ENCODE measurements at places on chromosomes 13 and 19.

- no peak for DNase-seq
Observed at GRCh38 chr19:19115954-19116353, 22.3 kb downstream of the TMEM161A start.

GRCh38 chr13:73079359-73079758 is 20.6 kb downstream of the KLF5 start:
- DNase-seq = no peak

- DNase-seq = peak; percentile 31
Observed at GRCh38 chr13:30192320-30193093, 114.8 kb downstream of the KATNAL1 start.

DNA sequence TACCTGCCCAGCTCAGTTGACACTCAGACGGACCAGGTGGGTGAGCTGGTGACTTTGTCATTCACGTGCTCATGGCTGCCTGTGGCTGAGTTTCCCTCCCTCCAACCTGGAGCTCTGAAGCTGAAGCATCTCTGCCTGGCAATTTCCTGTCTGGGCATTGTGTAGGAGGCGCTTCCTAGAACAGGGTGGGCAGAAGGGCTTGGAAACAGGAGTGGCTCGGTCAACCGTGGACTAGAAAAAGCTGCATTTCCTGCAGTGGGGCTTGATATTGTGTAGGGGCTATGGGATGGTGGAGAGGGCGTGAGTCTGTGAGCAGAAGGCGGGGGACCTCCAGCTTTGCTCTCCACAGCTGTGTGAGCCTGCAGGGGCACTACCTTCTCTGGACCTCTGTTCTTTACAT is 278.3 kb downstream of the TEX29 start:
- DNase-seq = no peak

GRCh38 chr19:43519436-43520088 is 7.4 kb downstream of the ETHE1 start:
- peak; percentile 81 for DNase-seq

GRCh38 chr19:20279516-20279915 is 112.5 kb downstream of the ZNF486 start:
- DNase-seq = no peak

DNA sequence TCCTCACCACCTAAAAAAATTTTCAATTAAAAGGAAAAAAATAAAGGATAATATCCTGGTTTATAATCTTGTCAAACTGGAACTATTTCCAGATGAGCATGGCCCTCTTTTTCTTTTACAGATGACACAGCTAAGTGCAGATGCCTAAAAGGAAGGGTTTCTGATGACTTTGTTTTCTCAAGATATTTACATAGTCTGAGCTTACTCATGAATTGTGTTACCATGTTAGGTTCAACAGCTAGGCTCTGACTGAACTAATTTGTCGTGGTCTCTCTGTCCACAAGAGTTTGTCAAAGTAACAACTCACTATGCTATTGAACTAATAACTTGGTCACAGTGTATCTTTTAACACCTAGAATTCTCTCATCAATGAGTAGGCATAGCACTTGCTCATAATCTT is 780.8 kb downstream of the GPC5 start:
- no peak for DNase-seq

DNA sequence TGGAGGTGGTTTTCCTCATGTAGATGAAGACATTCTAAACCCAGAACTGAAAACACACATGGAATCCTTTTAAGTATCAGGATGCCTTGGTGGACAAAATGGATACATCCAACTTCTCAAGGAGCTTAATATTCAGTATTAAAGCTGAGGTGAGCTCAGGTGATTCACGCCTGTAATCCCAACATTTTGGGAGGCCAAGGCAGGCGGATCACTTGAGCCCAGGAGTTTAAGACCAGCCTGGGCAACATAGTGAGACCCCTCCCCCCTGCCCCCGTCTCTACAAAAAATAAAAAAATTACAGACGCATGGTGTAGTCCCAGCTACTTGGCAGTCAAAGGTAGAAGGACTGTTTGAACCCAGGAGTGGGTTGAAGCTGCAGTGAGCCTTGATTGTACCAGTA is 28.8 kb downstream of the DPRX start:
- DNase-seq = no peak

DNA sequence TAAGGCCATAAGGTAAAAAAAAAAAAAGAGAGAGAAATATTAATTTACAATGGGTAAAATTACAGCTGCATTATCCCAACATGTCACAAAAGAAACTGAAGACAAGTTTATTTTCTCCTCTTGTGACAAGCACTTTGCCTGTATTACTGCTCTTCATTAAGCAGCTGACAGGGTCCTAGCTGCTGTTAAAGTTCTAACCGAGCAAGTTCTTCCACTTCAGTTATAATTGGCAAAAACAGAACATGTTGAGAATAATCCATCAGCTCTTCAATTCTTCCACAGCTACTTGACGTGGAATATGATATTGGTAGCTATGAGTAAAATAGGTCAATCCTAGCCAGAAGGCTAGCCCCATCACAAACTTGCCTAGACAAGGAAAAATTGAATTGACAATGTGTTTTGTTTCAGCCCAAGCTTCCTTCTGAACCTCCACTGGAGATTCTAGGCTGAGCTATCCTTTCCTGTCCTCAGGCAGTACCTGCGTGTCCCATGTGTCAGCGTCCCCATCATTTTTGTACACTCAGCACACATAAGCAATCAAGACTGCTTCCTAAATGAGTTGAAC is 32.2 kb upstream of the DOCK9 start:
- no peak for DNase-seq

DNA sequence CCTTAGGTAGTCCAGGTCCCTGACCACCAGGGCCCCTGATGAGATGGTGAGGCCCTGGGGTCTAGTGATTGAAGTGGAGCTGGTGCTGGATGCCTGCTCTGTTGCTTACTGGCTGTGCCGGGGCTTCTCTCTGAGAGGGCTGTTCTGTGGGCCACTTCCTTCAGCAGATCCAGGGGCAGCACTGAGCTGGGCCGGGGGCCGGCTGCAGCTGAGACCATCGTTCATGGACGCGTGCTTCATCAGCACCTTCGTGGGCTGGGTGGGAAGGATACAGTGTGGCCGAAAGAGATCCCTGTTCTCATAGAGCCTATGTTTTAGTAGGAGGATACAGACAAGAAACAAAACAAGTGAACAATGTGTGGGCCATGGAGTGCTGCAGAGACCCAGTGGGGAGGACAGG is 33.2 kb upstream of the TEX29 start:
- DNase-seq = no peak

DNA sequence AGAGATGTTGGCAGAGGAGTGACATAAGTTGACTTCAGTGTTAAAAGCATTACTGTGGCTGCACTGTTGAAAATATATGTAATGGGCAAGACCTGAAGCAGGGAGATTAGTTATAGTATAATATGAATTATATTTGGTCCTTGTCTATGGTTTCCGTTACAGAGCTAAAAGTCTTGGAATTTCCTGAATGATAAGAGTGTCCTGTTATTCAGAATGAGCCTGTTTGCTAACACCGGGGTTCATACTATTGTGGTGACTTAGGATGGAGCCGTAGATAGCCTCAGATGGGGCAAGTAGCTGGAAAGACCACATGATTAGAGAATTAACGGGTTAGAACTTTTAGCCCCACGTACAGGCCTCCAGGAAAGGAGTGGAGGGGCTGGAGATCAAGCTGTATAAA is 5.7 kb downstream of the USPL1 start:
- no peak for DNase-seq

DNA sequence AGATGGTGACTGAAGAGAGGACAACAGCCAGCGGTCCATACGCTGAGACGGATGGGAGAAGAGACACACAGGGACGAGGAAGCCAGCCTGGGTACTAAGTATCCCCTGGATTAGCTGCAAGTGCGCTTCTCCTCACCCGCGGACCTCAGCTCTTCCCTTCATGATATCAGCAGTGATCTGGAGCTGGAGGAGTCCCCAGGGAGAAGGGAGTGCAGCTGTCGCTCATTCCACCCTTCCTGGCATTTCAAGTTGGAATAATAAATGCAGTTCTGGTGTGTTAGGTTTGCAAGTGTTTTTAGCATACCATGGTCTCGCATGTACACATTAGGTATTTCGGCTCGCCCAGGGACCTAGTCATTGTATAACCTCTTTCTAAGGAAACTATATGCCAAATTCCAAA is 88.5 kb upstream of the C1QTNF9B start:
- no peak for DNase-seq

DNA sequence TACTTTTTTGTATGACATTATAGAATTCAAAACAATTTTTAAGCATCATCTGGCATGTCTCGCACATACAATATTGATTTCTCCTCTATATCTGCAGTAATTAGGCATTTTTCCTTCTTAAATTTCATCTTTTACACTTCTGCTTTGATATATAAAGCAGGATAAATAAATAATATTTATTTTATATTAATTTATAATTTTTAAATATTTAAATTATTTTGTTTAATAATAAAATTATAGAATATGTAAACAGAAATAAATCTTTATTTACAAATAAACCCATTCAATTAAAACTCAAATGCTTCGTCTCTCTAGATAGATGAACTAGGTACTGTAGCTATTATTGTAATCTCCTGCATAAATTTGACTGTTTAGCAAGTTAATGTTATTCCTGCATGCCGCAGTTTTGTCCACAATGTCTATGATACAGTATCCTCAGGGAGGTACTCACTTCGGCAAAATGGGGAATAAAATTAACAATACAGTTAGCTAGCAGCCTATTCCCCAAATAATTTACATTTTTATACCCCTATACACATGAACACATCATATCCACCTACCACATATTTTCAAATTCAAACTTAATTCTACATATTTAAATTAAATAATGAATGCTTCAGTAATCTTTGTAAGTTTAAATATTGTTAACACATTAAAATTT is 473.6 kb upstream of the SLC10A2 start:
- no peak for DNase-seq

DNA sequence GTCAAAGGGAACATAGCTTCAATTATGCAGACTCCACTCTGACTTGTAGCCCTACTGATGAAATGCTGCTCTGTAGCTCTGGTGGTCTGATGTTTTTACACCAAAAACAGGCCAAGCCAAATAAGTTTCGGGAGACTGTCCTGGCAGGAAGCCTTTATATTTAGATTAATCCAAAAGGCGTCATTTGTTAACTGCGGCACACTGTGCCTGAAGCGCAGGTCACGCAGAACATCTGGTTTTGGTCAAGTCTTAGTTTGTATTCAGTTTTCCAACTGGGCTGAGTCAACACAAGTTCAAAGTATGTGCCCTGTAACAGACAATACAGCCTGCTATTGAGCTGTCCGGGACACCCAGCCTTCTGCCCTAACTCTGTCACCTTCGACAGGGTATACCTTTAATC is 154.6 kb upstream of the IPO5 start:
- peak; percentile 88 for DNase-seq

GRCh38 chr19:40800339-40800996 is 1.5 kb downstream of the EGLN2 start:
- no peak for DNase-seq

GRCh38 chr19:34109596-34109995 is 62.7 kb upstream of the LSM14A start:
- DNase-seq = no peak

GRCh38 chr19:1093811-1094553 is 1.2 kb downstream of the POLR2E start:
- DNase-seq = no peak

DNA sequence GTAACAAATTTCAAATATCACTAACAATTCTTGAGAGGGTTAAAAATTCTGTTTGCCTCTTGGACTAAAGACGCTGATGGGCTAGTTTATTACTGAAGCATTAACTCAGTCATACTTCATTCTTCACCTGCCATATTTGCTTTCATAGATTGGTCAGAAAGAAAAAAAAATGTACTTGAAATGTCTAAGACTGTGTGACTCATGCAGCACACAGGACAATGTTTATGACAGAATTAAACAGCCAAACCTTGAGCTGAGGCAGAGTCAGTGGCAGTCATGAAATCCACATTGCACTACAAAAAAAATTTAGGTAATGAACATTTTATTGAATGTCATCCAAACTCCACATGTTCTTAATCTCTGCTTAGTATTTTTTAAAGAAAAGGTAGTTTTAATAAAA is 135.6 kb downstream of the PRR20E start:
- no peak for DNase-seq

DNA sequence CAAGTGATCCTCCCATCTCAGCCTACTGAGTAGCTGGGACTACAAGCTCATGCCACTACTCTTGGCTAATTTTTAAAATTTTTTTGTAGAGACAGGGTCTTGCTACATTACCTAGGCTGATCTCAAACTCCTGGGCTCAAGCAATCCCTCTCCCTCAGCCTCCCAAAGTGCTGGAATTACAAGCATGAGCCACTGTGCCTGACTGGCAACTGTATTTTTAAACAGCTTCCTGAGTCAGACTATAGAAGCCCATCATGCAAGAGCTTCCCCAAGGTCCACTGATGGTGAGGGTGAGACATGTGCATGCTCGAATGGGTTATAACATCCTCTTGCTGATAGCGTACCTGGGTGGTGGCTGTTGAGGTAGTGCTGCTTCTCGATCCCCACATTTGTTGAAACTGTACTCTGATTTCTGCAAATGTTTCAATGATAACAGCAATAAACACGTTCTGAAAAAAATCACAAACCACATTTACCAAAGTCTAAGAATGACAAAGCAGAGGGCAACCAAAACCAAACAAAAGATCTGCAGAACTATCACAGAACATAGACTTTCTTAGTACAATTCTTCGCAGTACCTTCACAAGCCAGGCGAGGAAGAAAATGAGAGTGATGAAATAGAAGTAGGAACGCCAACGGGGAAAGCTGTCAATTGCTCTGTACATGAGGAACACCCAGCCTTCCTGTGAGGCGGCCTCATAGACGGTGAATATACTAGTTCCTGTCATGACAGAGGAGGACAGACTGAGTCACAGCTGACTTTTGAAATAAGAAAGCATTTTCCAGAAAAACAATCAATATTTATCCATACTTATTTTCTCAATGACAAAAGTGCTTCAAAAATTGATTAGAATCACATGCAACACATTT is 124.4 kb downstream of the NALCN start:
- no peak for DNase-seq

GRCh38 chr19:14649020-14649419 is 25.6 kb downstream of the ADGRE3 start:
- no peak for DNase-seq

DNA sequence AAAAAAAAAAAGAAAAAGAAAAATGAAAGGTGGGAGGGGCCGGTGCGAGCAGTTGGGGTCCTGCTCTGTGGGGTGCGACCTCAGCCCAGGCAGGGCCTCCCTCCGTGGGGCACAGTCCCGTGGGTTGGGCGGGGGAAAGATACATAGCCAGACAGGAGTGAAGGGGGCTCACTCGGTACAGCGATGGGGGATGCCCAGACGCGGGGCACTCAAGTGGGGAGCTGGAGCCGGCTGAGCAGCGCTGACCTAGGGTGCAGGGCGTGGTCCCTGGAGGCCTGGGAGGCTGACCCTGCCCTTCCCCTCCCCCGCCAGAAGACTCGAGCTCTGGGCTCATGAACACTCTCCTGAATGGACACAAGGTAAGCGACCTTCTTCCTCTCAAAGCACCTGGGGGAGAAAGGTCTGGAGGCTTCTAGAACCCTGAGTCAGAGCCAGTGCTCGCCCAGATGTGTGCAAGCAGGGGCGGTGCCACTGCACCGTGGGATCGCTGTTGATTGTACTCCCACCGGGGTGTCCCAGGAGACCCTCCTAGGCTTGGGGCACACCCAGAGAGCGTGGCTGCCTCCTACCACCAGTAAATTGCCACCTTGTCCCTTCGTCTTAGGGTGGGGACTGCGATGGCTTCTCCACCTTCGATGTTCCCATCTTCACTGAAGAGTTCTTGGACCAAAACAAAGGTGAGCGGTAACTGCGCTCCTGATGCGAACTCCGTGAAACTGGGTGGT is 3.4 kb downstream of the HMG20B start:
- DNase-seq = no peak

Measured in smooth muscle cell of the brain vasculature (primary cell).